G401 (cell line): ENCODE measurements at places on chromosomes 4 and X. TPM values are rescaled to one million over a fixed set of nuclear protein-coding genes. Genes with fewer than 3 reads are reported as not detected.

GRCh38 chrX:34849371-34849770, 93.2 kb upstream of the FAM47B start:
- DNase-seq = no peak

GRCh38 chr4:3311489-3312171, 18.8 kb downstream of the RGS12 start:
- no peak for DNase-seq

GRCh38 chrX:12881914-12882313, 15.0 kb downstream of the TLR7 start:
- no peak for DNase-seq

DNA sequence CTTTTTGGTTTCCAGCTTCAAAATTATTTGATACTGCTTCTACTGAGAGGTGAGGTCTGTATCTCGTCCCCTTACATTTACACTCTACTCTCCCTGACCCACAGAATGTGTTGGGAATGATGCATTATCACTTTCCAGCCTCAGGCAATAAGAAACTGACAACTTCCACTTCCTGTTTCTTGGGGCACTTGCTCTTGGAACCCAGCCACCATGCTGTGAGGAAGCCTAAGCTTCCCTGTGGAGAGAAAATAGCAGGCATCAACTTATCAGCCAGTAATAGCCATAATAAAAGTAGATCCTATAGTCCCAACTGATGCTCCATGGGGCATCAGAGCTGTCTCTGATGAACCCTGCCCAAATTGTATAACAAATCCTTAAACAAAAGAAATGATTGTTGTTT, 32.6 kb downstream of the RELL1 start:
- DNase-seq = no peak

- no peak for DNase-seq
These were observed 128.7 kb upstream of the GALNT7 start for GRCh38 chr4:173039617-173040577.

GRCh38 chrX:51148848-51149247, 183.8 kb upstream of the NUDT10 start:
- DNase-seq = peak; percentile 44

- DNase-seq = no peak
These were observed 7.2 kb downstream of the PDHA1 start for GRCh38 chrX:19350941-19351384.

GRCh38 chr4:168630445-168631187, 133.8 kb downstream of the PALLD start:
- no peak for DNase-seq

- no peak for DNase-seq
These were observed 11.3 kb upstream of the APLN start for GRCh38 chrX:129665916-129666644.

DNA sequence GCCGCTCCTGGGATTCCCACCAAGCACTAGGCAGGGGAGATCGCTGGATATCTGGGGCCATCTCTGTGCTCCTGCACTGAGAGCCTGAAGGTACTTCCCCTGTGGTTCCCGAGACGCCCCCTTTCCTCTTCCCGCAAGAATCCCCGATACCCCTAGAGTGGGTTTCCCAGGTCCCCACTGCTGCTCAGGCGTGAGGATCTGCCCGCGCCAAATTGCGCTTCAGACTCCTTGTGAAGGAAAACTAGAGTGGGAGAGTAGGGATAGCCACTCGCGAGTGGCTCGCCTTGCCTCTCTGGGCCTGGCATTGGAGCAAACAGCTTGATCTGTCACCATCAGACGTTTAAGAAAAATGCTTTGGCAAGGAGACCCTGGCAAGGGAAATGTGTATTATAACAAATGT, 1.5 kb downstream of the IL1RAPL2 start:
- DNase-seq = no peak

DNA sequence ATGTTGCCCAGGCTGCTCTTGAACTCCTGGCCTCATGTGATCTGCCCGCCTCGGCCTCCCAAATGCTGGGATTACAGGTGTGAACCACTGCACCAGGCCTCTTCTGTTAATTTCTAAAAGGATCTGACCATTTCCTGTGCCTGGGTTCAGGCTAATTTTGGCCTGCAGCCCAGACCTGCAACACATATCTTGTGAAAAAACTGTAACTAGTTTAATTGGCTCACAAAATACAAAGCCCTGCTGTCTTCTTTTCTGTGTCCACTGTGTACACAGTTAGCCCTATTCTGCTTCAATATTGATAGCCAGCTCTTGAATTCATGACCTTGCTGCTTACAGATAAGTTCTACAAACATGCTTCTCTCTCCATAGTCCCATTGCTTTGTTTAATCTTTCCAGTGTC, 753.5 kb downstream of the PDHA2 start:
- peak; percentile 48 for DNase-seq

GRCh38 chrX:3550871-3551270, 162.6 kb downstream of the PRKX start:
- DNase-seq = no peak

- DNase-seq = no peak
These were observed 661.5 kb upstream of the EPHA5 start for GRCh38 chr4:66331761-66332160.

- peak; percentile 60 for DNase-seq
These were observed 6.8 kb downstream of the PTCHD1 start for GRCh38 chrX:23341452-23341851.

GRCh38 chr4:177057186-177057585, 252.5 kb upstream of the NEIL3 start:
- DNase-seq = peak; percentile 78

GRCh38 chrX:38318606-38319005, 8.7 kb downstream of the RPGR start:
- no peak for DNase-seq

GRCh38 chr4:76199664-76200211, 13.9 kb downstream of the SCARB2 start:
- DNase-seq = peak; percentile 45

PNMA5 gene
- not detected in 2 replicates for total RNA-seq

SSX3 gene
- not detected in 2 replicates for total RNA-seq

TCEANC gene
- total RNA-seq = 0.81 and 2.3 TPM in 2 replicates

VGLL1 gene
- total RNA-seq = not detected in 2 replicates

FGF2 gene
- 30.9 and 47.5 TPM in 2 replicates for total RNA-seq

FGF13 gene
- total RNA-seq = 0.80 TPM in 1 of 2 replicates, not detected in the other

SPANXN4 gene
- not detected in 2 replicates for total RNA-seq

HSPA4L gene
- total RNA-seq = 14.0 and 19.0 TPM in 2 replicates

AKAP14 gene
- not detected in 2 replicates for total RNA-seq

CFAP97 gene
- total RNA-seq = 11.8 and 25.8 TPM in 2 replicates
